Inflammatory macrophage treated with lipopolysaccharide for 1 hour (primary cell): ENCODE measurements at places on chromosomes 3 and 15.

GRCh38 chr3:51675201-51675611 lies 4.2 kb downstream of the TEX264 start:
- DNase-seq = no peak

GRCh38 chr3:99845331-99845730 lies 27.7 kb downstream of the CMSS1 start:
- peak; percentile 80 for DNase-seq

DNA sequence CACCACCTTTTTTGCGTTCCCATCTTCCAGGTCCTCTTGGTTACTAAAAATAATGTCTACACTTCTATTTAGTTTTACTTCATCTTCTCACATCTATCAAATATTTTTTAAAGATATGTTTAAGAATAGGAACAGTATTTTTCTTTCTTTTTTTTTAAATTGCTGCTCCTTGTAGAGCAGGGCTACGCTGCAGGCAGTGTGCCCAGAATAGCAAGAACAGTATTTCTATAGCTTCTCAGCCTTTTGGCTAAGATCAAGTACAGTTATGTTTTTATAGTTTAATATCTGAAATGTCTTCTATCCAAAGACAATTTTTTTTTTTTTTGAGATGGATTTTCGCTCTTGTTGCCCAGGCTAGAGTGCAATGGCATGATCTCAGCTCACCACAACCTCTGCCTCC lies 73.0 kb downstream of the MYO9A start:
- DNase-seq = no peak

DNA sequence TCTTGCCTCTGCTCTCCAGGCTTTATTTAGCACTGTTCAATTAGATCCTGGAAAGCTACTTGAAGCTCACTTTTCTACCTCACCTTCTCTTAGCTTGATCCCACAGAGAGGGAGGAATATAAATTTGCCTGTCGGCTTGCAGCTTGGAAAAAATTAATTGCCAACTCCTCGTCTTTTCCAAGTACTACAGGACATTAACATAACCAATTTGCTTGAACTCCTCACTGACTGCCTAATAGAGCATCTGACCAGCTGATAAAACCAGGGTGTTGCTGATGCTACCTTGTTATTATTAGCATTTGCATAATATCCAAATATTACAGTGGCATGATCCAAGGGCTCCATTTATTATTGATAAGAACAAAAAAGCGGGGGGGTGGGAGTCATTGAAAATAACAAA lies 561.8 kb downstream of the MCTP2 start:
- DNase-seq = no peak

DNA sequence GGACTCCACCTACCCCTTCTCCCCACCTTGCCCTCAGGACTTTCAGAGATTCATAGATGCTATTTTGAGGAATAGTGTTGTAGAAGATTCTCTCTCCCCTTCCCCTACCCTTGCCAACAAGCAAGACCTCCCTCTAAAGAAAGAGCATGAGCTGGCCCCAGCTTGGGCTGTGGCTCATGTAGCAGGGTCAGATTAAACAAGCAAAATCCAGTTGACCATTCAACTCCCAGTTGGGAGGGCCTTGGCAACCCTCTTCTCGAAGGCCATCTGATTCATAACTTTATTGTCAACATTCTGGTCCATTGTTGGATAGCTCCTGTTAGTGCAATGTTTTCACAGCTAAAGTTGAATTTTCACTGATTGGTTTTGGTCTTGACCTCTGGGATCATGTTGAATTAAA lies 41.1 kb downstream of the TNFAIP8L3 start:
- DNase-seq = no peak

DNA sequence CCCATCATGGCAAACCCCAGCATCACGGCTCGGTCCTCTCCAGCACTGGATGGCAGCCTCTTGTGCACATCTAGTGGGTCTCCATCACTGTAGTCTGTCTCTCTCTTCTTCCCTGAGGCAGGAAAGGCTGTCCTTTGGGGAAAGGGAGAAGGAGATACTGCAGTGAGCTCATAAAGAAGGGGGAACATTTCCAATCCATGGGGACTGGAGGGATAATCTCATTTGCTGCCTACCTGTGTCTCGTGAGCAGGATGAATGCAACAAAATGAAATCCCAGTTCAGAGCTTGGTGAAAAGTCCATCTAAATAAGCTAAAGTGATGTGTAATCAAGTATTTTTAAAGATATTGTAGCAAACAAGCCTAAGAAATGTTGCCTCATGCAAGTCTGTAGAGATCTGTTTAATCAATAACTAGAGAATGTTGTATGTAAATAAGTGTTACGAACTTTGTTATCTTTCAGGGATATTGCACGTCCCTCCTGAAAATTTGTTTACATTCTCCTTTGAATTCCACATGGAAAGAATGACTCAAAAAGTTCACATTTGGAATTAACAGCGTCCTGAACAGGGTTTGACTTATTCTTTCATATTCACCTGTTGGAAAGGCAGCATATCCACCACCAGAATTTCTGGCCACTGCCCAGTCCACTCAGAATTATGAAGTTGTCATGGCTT lies at the start of gene KCNMB3:
KCNMB3 (minus strand) TSS at position 312 of the 674 bp plus-strand sequence; CDS start at position 188, 124 bp downstream.
- no peak for DNase-seq

DNA sequence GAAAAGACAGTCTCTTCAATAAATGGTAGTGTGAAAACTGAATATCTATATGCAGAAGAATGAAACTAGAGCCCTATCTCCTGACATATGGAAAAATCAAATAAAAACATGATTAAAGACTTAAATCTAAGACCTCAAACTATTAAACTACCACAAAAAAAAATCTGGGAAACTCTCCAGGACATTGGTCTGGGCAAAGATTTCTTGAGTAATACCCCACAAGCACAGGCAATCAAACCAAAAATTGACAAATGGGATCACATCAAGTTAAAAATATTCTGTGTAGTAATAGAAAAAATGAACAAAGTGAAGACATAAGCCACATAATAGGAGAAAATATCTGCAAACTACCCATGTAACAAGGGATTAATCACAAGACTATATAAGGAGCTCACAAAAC lies 286.4 kb downstream of the TBC1D5 start:
- no peak for DNase-seq

GRCh38 chr3:118970819-118971218 lies 63.8 kb downstream of the IGSF11 start:
- DNase-seq = no peak

GRCh38 chr15:57196865-57197264 lies 179.4 kb upstream of the CGNL1 start:
- no peak for DNase-seq

DNA sequence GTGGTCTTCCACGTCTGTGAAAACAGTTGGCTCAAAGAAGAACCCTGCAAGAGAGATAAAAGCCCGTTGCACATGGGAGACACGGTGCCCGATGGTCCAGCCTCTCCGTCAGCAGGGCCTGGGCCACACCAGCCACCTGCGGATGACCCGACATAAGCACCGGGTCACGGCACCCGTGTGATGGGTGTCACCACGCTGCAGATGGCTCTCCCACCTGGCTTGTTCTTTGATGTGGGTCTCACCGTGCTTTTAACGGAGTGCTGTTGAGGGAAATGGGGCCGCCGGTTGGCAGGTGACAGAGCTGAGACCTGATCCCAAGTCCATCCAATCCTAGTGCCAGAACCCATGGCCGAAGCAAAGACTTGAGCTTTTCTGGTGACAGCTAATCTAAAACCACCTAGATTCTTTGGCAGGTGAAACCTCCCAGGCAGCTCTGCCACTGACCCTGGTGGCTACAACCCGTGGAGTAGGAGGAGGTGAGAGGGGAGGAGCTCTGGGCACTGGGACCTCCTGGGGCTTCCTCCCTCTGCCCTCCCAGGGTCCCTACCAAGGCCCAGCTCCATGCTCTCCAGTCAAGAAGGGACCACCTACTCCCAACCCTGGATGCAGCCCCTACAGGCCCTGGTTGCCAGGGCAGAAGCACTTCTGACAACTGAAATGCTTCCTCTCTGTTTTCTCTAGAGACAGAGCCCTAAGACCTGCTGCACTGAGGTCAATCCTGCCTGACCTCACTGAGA lies 23.4 kb upstream of the SLC41A3 start:
- DNase-seq = no peak

- no peak for DNase-seq
These were observed 99.5 kb downstream of the ZNF621 start for GRCh38 chr3:40624189-40624769.

DNA sequence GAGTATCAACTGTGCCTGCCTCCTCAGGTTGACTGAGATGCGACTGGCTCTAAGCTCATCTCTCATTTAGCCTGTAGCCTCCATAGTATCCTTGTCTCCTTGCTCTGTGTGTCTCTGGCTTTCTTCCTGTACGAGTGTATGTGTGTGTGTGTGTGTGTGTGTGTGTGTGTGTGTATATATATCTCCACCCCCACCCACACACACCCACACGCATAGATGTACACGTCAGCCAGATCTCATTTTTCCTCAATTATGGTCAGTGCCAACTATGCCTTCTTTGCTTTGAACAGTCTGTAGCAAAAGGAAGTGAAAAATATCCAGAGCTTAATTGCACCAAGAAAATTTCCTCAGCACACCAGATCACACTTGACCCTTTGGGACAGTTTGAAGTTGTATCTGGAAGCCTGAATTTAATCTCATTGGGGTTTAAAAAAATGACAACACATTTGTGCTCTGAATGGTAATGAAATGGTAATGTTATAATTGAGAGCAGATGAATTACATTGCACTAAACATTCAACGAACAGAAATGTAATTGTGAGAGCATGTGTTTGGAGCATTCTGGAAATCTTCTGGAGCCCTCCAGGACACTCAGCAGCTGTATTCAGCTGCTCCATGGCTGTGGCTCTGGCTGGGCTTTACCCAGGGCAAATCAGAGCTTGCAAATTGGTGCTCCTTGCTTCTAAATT lies 63.6 kb downstream of the RYR3 start:
- peak; percentile 27 for DNase-seq

DNA sequence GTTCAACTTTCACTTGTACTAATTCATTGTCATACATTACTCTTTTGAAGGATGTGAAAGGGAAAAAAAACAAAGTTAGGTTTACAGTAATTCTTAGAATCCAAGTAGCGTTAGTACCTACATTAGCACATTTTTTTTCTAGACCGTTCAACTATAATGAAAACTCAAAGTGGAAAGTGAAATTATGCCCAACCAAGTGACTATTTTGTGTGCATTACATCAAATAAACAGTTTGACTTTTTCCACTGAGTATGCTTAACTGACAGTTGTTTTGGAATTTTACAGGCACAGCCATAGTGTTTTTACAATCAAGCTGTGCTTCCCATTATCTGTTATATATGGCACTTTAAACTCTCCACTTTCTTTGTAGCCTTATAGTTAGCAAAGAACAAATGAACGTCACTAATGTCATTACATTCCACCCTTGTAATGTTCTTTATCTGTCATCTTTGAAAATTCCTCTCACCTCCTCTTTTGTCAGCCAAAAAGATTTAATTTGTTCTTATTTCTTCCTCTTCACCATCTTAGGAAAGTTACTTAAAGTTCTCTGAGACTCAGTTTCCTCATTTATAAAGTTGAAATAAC lies 142.3 kb upstream of the SOX2 start:
- DNase-seq = no peak

GRCh38 chr15:40449275-40449674 lies 8.5 kb downstream of the BAHD1 start:
- DNase-seq = no peak

GRCh38 chr3:38016847-38017444 lies 12.5 kb downstream of the PLCD1 start:
- no peak for DNase-seq

GRCh38 chr3:144879701-144880100 lies 908.1 kb downstream of the DIPK2A start:
- no peak for DNase-seq

GRCh38 chr15:95609096-95609495 lies 721.4 kb upstream of the NR2F2 start:
- no peak for DNase-seq

- DNase-seq = no peak
These were observed 38.9 kb downstream of the C3orf85 start for GRCh38 chr3:109175411-109175810.

- DNase-seq = peak; percentile 80
These were observed 13.7 kb upstream of the U2SURP start for GRCh38 chr3:142987707-142988106.

DNA sequence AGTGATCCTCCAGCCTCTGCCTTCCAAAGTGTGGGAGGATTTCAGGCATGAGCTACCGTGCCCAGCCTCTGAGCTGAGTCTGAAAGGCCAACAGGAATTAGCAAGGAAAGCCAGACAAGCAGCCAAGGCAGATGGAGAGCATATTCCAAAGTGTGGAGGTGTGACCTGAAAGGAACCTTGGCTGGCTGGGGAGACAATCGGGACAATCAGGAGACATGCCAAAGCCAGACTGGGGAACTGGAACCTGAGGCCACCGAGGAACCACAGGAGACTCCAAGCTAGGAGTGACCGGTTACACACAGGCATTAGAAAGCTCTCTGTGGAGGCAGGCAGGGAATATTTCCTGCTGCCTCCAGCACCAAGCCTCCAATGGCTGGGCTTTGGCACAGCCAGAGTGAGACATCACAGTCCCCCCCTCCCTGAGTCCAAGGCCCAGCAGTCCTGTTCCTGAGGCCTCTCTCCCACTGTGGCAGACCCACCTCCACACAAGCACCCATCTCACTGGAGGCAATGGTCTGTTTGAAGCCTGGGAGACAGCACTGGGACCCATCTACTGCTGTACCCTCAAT lies 4.5 kb upstream of the C15orf39 start:
- DNase-seq = no peak

DNA sequence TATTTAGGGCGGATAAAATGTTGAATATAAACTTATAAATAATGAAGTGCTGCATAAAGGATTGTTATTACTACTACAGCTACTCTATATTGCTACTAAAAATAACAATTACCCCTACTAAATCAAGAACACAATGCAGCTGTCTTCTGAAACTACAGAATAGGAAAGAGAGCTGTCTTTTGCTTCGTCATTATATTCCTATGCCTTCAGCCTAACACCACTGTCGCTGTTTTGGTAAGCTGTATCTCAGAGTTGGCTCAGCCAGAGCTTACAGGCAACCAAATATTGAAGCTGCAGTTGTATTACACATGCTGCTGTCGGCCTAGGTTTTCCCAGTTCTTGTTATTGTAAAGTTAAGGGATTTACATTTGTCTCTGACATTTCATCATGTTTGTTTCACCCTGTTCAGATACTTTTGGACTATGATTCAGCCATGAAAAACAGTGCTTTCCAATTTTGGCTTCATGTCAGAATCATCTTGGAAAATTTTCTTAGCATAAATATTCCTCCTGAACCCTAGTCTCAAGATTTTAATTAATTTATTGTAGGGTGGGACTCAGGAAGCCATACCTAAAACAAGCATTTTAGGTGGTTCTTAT lies 31.3 kb upstream of the LPP start:
- DNase-seq = peak; percentile 23

DNA sequence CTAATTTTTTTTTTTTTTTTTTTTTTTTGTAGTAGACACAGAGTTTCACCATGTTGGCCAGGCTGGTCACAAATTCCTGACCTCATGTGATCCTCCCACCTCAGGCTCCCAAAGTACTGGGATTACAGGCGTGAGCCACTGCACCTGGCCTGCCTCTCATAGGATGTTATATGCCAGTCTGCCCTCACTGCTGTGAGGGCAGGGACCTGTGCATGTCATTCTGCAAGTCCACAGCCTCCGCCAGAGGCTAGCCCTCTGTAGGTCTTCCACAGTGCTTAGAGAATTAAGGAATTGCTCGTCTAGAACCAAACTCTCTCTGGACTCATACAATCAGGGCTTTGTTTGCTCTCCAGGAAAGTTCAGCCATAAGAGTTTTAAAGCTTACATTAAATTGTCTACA lies 163.9 kb upstream of the WNT5A start:
- no peak for DNase-seq

- DNase-seq = no peak
These were observed 19.4 kb upstream of the STARD5 start for GRCh38 chr15:81343371-81343770.
